ENCODE measurements at places on chromosomes 5 and 9. TPM values are rescaled to one million over a fixed set of nuclear protein-coding genes. Genes with fewer than 3 reads are reported as not detected.

The C9orf78 gene
- total RNA-seq = 41.9 TPM

The KCNT1 gene
- not detected for total RNA-seq

The GFI1B gene
- total RNA-seq = not detected

The FOXD4L4 gene
- total RNA-seq = 0.18 TPM

The PDZD2 gene
- under 0.01 TPM for total RNA-seq

The ADAMTSL1 gene
- total RNA-seq = 531 TPM

The PRUNE2 gene
- total RNA-seq = 6.2 TPM

The UNC13B gene
- total RNA-seq = 43.7 TPM

The SLC4A9 gene
- not detected for total RNA-seq

The ITGA1 gene
- total RNA-seq = 107 TPM

The GRK6 gene
- total RNA-seq = 14.6 TPM

The CDKN2A gene
- total RNA-seq = 27.9 TPM

The SPINK7 gene
- total RNA-seq = not detected

The BAAT gene
- total RNA-seq = 0.23 TPM

The SLC36A1 gene
- 6.2 TPM for total RNA-seq

The CNTNAP3B gene
- 29.5 TPM for total RNA-seq

The SPEF2 gene
- 3.6 TPM for total RNA-seq

The KCNN2 gene
- total RNA-seq = 0.59 TPM

The IFNA21 gene
- not detected for total RNA-seq

The IL3 gene
- not detected for total RNA-seq

The PCDHB16 gene
- 0.30 TPM for total RNA-seq

The PCDHA10 gene
- 0.23 TPM for total RNA-seq

Measured in smooth muscle cell of the umbilical artery (primary cell).